ENCODE measurements at places on chromosomes 4 and X.

GRCh38 chr4:38161208-38162113 lies 201.3 kb downstream of the PTTG2 start:
- DNase-seq: no peak

DNA sequence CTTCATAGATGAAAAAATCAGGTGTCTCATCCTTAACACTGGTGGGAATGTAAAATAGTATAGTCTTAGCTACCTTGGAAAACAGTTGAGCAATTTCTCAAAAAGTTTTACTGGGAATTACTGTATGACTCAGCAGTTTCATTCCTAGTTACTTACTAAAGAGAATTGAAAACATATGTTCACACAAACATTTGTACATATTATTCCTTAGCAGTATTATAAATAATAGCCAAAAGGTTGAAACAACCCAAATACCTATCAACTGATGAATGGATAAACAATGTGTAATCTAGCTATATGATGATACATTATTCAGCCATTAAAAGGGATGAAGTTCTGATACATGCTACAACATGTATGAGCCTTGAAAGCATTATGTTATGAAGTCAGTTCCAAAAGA lies 41.7 kb downstream of the RBM46 start:
- DNase-seq: no peak

DNA sequence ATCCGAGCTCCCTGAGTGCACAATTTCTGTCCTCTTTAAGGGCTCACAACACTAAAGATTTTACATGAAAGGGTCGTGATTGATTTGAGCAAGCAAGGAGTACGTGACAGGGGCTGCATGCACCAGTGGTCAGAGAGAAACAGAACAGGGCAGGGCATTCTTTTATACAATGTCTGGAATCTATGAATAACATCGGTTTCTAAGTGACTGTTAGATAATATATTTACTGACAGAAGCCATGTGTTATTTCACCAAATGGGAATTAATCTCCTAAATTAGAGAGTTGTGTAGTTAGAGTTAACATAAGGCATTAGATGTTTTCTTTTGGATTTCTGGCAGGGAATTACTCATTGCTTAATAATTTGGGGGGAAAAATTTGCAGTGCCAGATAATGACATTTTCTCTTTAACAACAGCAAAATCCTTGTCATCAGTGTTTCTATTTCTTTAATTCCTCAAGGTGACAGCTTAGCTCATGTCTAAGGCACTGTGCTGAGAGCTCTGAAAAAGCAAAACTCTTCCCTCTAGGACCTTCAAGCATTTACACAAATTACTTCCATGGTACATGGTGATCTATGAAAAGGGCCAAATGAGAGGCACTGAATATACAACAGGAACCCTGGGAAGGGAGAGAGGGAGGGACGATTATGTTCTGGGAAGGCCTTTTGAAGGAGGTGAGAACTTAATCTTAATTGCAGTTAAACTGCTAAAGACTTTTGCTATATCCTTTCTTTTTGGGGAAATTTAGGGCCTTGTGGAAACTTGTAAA lies 145.0 kb downstream of the RTL3 start:
- no peak for DNase-seq

GRCh38 chr4:26083987-26084386 lies 170.0 kb downstream of the SMIM20 start:
- DNase-seq: no peak

DNA sequence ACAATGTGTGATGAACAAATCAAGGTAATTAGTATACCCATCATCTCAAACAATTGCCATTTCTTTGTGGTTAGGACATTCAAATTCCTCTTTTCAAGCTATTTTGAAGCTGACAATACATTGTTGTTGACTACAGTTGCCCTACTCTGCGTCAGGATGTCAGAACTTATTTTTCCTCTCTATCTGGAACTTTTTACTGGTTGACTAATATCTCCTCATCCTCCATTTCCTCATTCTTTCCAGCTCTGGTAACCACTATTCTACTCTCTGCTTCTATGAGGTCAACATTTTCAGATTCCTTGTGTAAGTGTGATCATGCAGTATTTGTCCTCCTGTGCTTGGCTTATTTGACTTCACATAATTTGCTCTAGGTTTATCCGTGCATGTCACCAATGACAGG lies 240.5 kb upstream of the HS3ST1 start:
- DNase-seq: no peak

DNA sequence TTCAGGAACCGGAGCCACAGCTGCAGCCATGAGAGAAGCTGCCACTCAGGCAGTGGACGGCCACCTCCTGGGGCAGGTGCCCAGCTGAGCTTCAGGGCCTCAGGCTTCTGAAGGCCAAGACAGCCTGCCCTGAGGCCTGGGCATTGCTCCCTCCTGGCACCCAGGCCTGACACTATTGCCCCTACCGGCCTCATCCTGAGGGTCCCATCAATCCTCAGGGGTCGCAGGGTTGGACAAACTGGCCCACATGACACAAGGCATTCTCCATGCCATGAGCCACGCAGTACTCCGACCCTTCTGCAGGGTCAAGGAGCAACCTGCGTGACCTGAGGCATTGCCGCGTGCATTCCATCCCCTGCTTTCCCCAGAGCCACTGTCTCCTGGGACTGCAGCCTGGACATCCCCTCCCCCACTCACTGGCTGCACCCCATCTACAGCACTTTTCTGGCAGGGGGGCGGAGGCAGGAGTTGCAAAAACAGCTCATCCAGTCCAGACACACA lies 3.0 kb upstream of the ZFP92 start:
- DNase-seq: no peak
